ENCODE measurements at places on chromosomes 16 and 17. TPM values are rescaled to one million over a fixed set of nuclear protein-coding genes. Genes with fewer than 3 reads are reported as not detected.

GRCh38 chr16:89358030-89359005 is 132.0 kb downstream of the ANKRD11 start:
- DNase-seq = peak; percentile 61

MPP3 gene
- 0.41 TPM for total RNA-seq

DNA sequence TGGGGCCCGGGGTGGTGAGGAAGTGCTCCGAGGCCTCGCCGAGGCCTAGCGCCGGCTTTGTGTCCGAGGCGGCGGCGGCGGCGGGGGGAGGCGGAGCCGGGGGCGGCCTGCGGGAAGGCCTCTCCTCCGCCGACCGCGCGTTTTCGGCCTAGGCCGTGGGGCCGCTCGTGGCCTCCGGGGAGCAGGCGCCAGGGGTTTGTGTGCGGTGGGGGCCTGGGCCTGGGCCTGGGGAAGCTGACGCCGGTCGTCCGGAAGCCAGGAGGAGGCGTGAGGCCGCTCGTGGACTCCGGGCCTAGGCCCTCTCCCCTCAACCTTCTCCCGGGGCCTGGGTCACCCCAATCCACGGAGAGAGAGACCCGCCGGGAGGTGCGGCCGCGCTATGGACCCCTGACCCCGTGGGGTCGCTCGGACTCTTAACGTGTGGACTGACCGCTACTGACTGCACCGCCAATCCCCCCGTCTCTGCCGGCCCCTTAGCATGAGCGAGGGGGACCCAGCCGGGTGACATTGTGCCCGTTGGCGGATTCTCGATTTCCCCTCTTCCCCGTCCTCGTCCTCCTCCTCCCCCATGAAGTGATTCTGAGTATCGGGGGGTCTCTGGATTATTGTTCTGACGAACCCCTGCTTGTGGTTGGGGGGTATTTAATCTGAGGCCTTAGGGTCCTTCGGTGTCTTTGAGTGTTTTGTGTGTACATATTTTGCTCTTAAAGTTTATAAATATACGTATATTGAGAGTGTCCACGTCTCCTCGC is 660 bp downstream of the RBBP6 start:
- peak; percentile 73 for DNase-seq

GRCh38 chr16:68884401-68884800 is 41.1 kb downstream of the TANGO6 start:
- DNase-seq = no peak
